ENCODE measurements at places on chromosomes 16 and 17.

GRCh38 chr17:59844884-59845594 is 47.7 kb downstream of the TUBD1 start:
- no peak for DNase-seq

GRCh38 chr17:80260069-80260535 is 550 bp upstream of the RNF213 start:
- peak; percentile 98 for DNase-seq

DNA sequence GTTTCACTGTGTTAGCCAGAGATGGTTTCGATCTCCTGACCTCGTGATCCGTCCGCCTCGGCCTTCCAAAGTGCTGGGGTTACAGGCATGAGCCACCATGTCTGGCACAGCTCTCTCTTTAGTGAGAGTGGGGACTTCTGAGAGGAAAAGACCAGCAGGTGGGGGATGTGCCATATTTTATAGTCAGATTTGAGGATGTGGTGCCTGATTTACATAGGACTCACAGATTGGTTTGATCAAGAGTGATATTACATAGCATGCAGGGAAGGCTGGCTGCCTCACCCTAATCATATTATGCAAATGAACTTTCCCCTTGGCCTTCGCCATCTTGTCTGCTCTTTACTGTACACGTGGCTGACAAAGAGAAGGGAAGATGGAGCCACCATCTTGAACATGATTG is 28.1 kb upstream of the MAPK3 start:
- no peak for DNase-seq

DNA sequence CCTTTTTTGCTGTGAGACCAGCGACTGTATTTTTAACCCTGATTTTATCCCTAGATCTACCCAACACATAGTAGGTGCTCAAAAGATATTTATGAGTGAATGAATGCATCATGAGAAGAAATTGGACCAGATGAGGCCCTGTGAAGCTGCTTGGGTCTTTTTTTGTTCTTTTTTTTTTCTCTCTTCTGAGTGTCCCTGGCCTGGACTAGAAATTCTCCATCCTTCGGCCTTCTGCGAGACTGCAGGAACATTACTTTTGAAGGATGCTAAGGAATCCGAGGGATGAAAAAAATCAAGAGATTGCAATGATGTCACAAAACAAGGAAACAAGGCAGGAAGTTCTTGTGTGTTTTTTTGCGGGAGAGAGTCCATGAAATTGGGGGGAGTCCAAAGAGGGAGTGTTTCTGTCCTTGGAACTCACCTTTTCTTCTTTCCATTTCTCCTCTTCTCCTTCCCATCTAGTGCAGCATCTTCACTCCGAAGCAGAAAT is 560 bp upstream of the RUSF1 start:
- peak; percentile 49 for DNase-seq

- no peak for DNase-seq
Observed at GRCh38 chr16:60922920-60923319, 1113.3 kb downstream of the CDH8 start.

DNA sequence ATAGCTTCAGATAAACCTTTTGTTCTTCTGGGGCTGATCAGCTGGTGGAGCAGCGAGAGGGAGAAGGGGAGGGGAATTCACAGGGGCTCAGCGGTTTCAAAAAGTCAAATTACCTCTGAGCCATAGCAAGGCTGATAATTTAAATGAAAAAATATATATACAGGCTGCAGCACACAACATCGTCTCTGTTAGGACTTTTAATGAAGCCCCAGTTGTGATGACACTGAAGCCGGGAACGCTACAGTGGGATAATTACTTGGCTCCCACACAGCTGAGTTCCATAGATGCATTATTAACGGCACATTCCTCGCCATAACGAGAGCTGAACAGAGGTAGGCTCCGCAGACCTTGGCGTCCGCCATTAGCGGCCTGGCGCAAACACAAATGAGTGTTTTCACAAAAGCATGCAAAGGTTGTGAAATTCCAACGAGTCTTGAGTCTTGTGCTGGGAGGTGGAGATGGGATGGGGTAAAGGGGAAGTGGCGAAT is 216.0 kb downstream of the C16orf78 start:
- DNase-seq = no peak

GRCh38 chr16:50902457-50902856 is 160.6 kb downstream of the CYLD start:
- no peak for DNase-seq

- DNase-seq = no peak
Observed at GRCh38 chr16:5709889-5710288, 612.3 kb upstream of the EEF2KMT start.

DNA sequence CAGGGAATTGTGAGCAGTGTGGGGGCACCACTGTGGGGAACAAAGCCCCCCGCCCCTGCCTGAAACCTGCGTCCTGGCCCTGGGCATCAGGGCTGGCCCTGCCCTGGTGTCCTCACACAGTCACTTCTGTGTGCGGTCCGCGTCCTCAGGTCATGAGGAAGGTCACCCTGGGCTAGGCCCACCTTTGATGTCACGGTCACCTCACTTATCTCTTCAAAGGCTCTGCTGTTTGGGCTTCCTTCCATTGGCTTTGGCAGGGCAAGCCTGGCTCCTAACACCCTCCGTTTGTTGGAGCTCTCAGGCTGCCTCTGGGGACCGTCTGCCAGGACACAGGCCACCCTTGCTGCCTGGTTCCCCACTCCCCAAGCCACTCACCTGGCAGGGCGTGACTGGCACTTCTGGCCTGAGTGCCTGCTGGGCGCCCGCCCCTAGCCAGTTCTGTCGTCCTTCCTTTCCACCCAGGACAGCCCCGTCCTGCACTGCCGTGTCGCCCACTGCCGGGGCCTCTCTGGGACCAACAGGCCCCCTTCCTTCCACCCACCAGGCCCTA is 8.8 kb downstream of the CENPX start:
- DNase-seq = no peak

DNA sequence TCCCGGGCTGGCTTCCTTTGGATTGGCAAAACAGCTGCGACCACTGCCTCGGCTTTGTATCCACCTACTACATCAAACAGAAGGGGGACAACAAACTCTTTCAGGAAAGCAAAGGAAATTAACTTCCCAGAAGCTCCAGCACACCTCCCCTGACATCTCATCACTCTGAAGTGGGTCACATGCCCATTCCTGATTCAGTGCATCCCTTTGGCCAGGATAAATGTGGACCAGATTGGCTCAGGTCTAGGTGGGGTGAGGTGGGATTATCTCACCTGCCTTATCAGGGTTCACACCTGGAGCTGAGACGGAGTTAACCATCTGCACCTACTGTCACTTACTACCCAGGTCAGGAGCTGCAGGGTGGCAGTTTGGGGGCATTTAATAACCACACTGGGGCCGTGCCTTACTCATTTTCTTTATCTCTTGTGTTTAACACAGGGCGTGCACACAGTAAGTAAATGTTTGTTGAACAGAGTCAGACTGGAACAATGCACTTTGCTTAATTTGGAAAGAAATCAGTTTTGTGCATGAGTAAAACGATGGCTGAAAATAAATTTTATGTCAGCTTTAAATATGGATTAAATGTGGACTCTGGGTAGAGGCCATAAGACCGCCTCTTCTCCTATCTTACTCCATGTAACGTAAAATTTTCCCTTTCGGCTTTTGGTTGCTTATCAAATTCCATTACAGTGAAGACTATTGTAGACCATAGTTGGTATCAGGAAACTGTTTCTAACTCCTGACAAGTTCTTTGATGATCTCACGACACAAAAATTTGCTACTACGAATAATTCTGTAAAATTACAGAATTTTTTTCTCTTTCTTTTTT is 36.0 kb downstream of the IQCK start:
- DNase-seq = peak; percentile 14

DNA sequence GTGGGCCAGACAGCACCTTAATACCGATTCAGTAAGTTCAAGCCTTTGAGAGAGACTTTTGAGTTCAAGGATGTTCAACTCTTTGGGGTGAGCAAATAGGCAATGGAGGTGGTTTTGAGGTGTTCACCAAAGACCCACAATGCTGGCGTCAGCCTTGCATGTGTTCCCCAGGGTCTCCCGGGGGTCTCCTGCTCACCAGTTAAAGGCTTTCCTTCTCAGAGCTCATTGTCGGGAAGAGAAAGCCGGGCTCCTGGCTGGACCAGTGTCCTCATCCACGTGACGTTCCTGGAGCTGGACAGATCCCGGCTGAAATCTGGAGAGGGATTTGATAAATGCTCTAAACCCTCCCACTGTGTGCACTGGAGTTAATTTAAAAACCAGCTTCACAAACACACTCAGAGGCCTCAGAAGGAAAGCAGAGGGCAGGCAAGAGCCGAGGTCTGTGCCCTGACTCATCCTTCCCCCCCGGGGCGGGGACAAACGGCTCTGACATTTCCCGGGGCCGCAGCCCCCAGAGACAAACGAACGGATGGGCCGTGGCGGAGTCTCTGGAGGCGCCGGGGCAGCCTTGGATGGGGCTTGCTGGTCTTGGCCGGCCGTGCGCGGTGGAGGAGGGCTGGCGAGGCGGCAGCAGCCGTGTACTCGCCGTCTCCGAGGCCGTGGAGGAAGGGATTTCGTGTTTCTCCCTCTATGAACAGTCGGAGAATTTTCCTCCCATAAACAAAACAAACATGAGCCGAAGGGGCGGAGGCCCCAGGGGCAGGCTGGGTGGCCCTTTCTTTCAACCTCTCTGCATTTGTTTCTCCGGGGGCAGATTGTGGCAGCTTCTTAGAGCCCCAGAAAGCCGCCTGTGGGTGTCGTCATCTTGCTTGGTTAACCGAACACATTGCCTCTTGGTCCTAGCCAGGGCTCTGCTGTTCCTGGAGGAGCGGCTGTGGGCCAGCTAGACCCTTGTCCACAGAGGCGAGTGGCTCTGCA is 94.2 kb downstream of the NTN1 start:
- peak; percentile 82 for DNase-seq

All from AG20443 (cell line).